ENCODE measurements at places on chromosomes 5 and 9. TPM values are rescaled to one million over a fixed set of nuclear protein-coding genes. Genes with fewer than 3 reads are reported as not detected.

The ANKRD34B gene
- total RNA-seq, result not detected

The PCDHB1 gene
- not detected for total RNA-seq

The GARNL3 gene
- total RNA-seq, result 0.88 TPM

The VCAN gene
- 1.0 TPM for total RNA-seq

The GCNT1 gene
- 7.6 TPM for total RNA-seq

The CTSV gene
- 0.17 TPM for total RNA-seq

The GFI1B gene
- total RNA-seq, result not detected

All from T-helper 1 cell treated with Interleukin-12 subunit alpha and Interleukin-12 subunit beta and Interleukin-4 antibody, amounts not matched to agents 30 ng/mL and 1 ng/mL, for 36 hours (primary cell).